ENCODE measurements at places on chromosomes 1 and 21.
A peak's percentile ranks its signal among the peaks of the same experiment; 100 is the strongest.

DNA sequence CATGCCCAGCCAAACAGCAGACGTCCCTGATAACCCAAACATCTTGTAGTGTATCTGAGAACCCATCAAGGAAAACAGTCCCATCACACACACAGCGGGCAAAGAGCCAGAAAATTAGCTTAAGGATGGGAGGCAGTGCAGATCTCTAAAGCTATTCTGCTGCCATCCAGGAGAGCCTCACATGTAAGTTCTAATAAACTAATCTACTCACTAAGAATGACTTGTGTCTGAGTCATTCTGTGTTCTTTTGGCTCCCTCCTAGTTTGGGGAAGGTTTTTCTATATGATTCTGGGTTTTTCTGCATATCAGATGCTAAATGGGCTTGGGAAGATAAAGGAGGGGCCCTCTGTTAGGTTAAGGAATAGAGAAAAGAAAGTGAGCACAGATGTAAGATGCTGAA lies 162.8 kb downstream of the HUNK start:
- DNase-seq, result no peak

GRCh38 chr1:7869136-7869920 lies 16.5 kb upstream of the UTS2 start:
- DNase-seq, result peak; percentile 80

GRCh38 chr1:12230549-12231275 lies 882 bp downstream of the VPS13D start:
- DNase-seq, result no peak

- peak; percentile 67 for DNase-seq
These were observed 8.5 kb downstream of the EDN2 start for GRCh38 chr1:41475859-41476567.

All from astrocyte (in vitro differentiated cells and primary cell).